ENCODE measurements at places on chromosomes 5 and 9.

DNA sequence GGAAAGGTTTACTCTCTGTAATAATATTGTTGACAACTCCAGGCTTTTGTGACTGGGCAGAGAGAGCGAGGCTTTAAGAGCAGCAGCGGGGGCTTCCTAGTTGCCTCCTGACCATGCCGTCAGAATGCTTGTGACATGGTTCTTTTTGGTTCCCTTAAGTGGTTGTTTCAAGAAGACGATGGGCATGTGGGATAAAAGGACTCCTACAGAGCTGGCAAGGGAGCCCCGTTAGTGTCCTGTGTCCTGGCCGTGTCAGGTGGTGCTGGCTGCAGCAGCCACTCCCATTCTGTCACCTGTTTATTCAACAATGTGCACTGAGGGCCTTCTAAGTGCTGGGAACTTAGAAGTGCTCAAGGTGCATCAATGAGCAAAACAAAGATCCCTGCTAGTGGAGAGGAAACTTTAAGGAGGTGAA lies 19.7 kb downstream of the LCP2 start:
- DNase-seq, result no peak

DNA sequence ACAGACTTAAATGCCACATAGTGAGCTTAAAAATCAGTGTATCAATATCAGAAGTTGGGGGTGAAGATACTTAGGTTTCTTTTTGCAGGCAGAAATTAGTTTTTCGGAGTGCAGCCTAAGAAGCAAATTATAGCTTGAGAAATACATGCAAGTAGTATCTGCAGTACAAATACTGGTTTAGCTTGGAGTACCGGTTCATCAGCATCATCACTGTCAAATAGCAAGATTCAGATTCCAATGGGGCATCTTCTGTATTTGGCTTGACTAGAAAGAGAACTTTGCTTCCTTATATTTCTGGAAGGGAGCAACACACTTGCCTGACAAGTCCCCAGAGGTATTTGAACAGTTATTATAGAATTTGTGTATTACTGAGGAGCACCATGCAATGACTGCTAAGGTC lies 19.8 kb downstream of the SLC31A1 start:
- no peak for DNase-seq

DNA sequence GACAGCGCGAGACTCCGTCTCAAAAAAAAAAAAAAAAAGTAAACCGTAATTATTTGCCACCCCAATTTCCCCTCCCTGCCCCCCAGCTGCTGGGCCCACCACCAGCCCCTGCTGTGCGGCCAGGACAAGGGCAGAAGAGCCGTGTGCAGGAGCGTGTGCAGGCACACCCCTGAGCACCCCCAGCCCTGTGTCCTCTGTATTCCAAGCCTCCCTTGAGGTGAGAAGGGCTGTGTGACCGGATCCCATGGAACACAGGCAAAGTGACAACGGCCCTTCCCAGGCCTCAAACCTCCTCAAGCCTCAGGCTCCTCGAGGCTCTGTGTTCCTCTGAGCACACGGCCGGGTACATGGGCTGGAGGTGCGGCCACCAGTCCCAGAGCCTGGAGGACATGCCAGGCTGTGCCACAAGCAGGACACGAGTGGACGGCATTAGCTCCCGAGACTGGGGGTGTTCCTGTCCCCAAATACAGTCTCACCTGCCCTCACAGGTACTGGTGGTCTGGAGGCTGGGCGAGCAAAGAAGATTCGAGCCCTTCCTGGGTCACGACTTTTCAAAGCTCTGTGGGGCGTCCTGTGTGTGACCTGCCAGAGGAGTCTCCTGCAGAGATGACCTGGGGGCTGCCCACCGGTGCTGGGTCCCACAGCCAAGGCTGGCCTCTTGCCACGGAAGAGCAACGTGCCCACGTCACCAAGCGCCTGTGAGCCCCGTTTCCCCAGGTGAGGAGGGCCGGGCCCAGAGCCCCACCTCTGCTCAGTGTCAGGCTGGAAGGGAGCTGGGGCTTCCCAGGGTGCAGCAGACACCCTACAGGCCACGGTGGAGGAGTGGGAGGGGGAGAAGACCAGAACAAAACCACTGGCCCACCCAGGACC lies 47.1 kb upstream of the SIMC1 start:
- no peak for DNase-seq

DNA sequence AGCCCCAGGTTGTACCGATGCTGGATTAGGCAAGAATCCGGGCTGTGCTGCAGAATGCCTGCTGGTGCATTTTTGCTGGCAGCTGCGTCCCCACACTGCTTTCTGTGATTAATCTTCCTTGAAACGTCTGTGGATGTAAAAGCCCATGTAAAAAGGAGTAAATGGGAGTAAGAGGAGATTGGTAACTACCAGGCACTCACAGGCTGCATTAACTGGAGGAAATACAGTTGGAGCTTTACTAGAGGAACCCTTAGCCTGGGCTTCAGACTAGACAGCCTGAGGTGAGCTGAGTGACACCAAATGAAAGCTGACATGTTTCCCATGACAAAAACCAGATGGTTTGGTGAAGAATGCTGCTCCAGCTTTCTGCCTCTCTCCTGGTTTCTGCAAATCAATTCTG lies 190.4 kb upstream of the GAS1 start:
- no peak for DNase-seq

DNA sequence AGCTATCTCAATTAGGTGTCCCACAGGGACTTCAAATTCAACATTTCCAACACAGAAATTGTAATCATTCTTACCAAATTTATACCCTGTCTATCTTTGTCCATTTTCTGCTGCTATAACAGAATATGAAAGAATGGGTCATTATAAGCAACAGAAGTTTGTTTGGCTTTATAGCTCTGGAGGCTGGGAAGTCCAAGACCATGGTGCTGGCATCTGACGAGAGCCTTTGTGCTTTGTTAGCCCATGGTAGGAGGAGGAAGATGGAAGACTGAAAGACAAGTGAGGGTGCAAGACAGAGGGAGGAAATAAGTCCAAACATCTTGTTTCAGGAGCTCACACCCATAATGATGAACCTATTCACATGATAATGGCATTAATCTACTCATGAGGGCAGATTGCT lies 72.2 kb downstream of the CWC27 start:
- no peak for DNase-seq
